ENCODE measurements at places on chromosomes 3 and 15.
A peak's percentile ranks its signal among the peaks of the same experiment; 100 is the strongest.

GRCh38 chr3:129892857-129893580 lies 492 bp downstream of the TMCC1 start:
- DNase-seq = peak; percentile 88

DNA sequence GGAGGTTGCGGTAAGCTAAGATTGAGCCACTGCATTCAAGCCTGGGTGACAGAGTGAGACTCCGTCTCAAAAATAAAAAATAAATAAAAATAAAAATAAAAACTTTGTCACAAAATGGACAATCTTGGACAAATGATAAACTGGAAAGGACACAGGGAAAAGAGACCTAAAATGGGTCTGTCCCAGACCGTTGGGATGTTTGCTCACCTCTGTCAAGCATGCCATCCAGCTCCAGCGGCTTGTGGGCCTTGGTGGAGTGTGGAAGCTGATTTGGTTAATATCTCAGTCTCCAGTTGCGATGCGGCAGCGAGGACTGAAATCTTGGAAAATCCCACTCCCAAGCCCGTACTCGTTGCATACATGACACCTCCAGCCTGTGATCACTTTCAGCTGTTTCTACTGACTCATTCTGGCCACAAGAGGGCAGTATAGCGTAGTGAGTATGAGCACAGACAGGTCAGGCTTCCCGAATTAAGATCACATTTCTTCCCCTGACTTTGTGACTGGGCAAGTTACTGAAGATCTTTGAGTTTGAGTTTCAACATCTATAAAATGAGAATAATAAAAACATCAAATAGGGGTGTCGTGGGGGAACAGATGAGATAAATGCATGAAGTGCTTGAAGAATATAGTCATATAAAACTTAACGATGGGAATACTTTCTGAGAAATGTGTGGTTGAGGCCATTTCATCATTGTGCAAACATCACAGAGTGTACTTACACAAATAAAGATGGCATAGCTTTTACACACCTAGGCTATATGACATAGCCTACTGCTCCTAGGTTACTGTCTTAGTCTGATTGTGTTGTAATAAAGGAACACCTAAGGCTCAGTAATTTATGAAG lies 19.6 kb upstream of the MOBP start:
- DNase-seq = peak; percentile 61

DNA sequence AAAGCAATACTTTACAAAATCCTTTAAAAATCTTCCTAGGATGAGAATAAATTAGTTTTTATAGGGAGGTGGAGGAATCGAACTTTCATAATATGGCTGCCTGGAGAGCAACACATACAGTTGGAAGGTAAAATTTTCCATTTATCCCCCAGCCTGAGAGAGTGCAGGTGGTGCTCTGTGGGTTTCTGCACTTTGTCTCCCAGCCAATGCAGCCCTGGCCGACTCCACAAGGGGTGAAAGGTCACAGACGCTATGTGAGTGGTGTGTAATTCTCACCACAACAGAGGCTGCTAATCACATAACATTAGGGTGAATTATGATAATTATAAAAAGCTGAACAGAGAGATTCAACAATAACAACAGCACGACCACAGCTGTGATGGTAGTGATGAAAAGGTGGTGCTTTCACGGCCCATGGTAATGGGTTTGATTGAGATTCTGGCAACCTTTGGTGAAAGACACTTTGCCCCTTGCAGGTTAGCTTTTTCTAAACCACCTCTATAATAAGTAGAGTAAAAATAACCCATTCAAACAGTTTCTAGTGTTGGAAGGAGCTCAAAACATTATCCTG lies 30.1 kb upstream of the NANOGP8 start:
- no peak for DNase-seq

DNA sequence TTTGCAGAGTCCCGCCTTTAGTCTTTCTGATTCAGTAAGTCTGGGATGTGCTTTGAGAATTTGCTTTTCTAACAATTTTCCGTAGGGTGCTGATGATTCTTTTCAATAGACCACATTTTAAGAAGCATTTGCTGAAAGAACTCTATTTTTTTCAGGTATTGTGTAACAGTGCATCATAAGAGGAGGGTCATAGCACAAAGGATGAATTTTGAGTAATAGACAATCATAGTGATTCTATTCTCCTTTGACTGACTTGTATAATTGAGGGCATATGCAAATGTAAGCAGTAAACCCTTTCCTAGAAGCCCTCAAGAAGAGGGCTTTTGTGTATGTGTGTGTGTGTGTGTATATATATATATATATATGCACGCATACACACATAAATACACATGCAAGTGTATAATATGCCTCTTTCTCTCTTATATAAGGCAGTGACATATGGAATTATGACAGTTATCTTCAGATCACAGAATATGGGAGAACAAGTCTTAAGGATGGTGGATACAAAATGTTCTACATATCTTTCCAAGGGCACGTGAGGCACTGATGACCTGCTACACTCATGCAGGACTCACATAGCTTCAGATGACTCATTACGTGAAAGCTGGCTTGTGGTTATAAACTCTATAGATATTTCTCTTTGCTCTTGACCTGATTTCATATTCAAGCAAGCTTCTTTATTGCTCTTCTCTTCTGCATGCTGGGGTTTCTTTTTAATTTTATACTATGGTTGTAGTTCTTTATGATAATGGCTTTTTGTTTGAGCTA lies 6.5 kb upstream of the PLSCR1 start:
- DNase-seq = no peak

GRCh38 chr3:140636406-140637138 lies 41.3 kb upstream of the TRIM42 start:
- DNase-seq = no peak

DNA sequence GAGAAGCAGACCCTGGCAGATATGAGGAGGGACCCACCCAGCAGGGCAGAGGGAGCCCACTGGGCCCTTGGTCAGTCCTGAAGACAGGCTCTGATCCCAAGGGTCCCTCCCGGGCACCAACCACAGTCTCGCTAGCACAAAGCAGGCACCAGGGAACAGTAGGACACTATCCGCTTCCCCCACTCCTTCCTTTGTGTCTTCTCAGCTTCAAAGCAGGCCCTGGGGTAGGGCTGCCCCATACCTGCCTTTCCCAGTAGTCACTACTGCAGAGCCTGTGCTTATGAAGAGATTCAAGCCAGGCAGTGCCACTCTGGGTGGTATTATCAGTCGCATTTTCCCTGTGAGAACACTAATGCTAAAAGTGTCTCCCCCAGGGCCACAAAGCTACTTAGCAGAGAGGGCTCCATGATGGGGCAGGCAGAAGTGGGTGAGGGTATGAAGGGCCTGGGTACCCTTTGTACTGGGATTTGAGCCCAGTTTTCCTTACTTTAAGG lies 32.7 kb downstream of the SRPRB start:
- no peak for DNase-seq

DNA sequence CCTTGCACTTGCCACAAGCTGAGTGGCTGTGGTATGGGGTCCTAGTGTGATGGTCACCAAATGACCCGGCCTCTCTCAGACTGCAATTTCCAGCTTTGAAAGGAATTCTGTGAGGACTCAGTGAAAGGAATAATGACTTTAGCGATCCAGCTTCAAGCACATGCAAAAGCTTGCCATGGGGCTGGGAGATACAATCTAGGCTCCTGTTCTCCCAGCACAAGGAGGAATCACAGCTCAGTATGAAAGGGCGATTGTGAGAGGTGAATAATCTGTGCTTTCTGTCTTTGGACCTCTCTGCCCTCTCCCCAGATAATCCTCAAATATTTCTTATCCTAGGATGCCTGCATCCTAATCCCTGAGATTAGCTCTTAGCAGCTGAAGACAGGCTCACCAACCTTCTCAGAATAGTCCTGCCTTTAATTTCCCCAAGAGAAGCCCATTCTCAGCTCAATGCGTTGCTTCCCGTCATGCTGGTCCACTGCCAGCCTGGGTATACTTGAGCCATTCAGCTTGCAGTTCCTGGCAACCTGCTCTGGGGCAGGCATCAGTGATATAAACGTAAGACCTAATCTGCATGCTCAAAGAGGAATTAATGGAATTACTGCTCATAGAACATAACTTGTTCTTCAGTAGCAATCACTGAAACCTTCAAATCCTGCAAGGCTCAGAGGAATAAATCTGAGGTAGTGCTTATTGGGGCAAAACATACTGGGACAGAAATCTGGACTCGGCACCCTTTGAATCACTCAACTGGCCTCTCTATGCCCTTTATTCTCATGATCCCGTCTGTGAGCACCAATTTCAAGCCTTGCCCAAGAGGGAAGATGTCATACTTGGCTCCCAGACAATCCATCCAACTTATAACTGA lies 15.1 kb downstream of the TLNRD1 start:
- no peak for DNase-seq

DNA sequence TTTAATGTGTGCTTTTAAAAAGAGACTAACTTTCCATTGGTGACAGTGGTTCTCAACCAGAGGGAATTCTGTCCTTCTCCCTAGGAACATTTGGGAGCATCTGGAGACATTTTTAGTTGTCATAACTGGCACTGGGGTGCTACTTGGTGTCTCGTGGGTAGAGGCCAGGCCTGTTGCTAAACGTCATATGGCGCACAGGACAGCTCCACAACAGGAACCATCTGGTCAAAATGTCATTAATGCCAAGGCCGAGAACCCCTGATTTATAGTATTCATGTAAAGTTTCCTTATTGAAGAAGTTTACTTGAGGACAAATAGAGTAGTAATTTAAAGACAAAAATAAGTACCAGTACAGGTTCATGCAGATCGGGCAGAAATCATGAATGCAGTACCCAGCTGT lies 164.2 kb downstream of the FEZF2 start:
- no peak for DNase-seq

DNA sequence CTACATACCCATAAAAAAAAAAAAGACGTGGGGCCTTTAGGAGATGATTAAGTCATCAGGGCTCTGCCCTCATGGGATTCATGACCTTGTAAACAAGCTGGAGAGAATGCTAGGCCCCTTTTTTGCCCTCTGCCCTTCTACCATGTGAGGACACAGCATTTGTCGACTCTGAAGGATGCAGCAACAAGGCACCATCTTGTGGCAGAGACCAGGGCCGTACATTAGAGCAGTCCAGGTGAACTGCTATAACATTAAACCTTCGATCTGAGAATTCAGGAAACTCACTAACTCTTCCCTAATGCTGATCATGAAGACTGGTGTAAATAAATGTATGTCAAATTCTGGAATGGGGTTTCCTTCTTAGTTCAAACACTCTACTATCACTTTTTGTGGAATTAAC lies 30.7 kb upstream of the SIAH2 start:
- DNase-seq = no peak

GRCh38 chr3:172173316-172174254 lies 134.2 kb downstream of the FNDC3B start:
- no peak for DNase-seq

DNA sequence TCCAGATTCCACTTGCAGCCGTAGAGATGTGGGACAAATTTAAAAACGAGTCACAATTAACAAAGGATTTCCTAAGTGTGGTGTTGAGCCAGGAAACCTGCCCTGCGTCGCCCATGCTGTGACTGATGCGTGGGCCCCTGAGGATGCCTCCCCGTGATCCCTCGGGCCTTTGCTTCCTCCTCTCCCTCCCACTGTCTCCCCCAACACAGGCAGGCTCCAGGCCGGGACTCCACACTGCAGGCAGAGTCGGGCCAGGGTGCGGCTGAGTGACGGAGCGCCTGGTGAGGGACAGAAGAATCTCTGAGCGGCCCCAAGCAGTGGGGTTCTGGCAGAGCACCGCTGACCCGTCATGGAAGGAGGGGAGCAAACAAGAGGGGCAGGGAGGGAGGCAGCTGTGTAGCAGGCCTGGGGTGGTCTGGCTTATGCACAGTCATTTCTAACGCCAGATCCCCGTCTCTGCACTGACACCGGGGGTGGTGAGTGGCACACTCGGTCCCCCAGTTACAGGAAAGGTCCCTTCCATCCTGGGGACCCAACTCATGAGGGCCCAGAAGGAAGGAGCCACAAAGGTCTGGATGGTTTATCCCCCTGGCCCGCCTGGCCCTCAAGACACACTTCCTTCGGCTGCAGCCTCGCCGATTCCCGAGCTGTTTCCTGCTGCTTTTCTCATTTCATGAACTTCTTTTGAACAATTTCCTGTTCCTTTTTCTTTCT lies 91.0 kb downstream of the XXYLT1 start:
- no peak for DNase-seq

- DNase-seq = no peak
Measured at GRCh38 chr3:193134856-193135255, 106.2 kb upstream of the PLAAT1 start.

- DNase-seq = no peak
Measured at GRCh38 chr15:29133791-29134190, 135.8 kb downstream of the NSMCE3 start.

- DNase-seq = no peak
Measured at GRCh38 chr3:70603103-70603502, 290.7 kb upstream of the MDFIC2 start.

GRCh38 chr3:183532620-183533411 lies 22.7 kb downstream of the KLHL6 start:
- no peak for DNase-seq

- no peak for DNase-seq
Measured at GRCh38 chr15:40743921-40744814, 10.9 kb downstream of the RMDN3 start.

- DNase-seq = no peak
Measured at GRCh38 chr15:45702041-45702440, 67.2 kb downstream of the SQOR start.

DNA sequence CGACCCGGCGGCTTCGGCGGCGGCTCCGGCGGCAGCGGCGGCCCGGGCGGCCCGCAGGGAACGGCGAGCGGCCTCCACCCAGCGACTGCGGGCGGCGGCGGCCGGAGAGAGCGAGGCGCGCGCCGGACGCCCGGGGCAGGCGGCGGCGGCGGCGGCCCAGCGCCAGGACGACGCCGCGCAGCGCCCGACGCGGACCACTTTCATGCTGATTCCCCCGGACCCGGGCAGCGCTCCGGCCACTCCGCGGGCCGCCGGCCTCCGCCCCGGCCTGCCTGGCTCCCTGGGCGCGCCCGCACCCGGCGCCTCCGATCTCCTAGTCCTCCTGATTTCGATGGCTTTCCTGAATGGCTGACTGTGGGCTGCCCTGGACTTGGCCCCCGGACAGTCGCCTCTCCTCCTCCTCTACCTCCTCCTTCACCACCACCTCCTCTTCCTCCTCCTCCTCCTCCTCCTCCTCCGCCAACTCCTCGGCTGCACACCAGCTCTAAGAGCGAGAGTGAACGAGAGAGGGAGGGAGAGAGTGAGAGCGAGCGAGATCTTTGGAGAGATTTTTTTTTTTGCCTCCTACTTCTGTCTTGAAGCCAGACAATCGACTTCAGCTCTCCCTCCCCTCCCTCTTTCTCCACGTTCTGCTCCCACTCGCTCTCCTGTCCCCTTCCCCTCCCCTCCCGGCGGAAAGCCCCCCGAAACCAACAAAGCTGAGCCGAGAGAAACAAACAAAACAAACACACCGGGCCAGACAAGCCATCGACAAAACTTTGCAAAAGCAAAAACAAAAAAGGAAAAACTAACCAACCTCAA lies 844 bp downstream of the NR2F2 start:
- no peak for DNase-seq
